Liver (tissue), 10 donors: ENCODE measurements at places on chromosomes 2 and 18. TPM values are rescaled to one million over a fixed set of nuclear protein-coding genes. Genes with fewer than 3 reads are reported as not detected.

The GKN2 gene
- 9.1 TPM for total RNA-seq

The TMEM182 gene
- 12.5 TPM for total RNA-seq

GRCh38 chr2:84537251-84537650 lies 21.0 kb downstream of the DNAH6 start:
- no peaks in the 10 kb centered on the region for H3K4me1 ChIP-seq
- H3K36me3 ChIP-seq, result no peaks in the 10 kb centered on the region
- H3K4me3 ChIP-seq, result no peak overlapping the region
- H3K27me3 ChIP-seq, result no peaks in the 10 kb centered on the region
- DNase-seq, result no peak

DNA sequence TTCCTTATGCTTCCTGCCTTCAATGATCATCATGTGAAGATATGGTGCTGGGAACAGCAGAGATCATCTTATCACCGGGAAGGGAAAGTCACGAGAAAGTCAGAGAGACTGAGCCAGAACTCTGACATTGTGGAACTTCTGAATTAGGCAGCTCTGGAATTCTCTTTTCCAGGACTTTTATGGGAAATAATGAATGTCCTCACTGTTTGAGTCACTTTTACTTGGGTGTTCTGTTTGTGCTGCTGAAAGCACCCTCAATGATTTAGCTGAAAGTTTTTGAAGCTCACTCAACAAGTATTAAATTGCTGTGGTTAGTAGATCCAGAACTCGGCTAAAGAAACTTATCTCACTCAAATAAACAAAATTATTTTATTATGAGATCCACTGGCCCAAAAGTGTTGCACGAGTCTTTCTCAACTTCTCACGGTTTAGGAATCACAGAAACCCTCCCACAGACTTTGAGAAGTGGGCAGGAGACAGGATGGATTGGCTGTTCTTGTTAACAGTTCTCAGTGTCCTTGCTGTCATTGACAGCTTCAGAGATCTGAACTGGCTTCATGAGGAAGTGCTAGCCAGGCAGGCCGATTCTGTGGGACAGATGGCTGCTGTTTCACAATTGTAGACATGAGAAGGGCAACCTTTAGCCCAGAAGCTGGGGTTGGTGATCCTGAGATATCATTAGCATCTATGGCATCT lies 26.4 kb upstream of the ATRAID start:
- DNase-seq, result no peak
- no peaks in the 10 kb centered on the region for H3K36me3 ChIP-seq
- peaks cover 6% of the 10 kb centered on the region for H3K4me1 ChIP-seq
- H3K27ac ChIP-seq, result peak overlapping the region; percentile 96
- no peak overlapping the region for H3K4me3 ChIP-seq
- no peaks in the 10 kb centered on the region for H3K27me3 ChIP-seq

- no peaks in the 10 kb centered on the region for H3K4me1 ChIP-seq
- H3K4me3 ChIP-seq, result no peak overlapping the region
- no peaks in the 10 kb centered on the region for H3K27me3 ChIP-seq
- peaks cover 38% of the 10 kb centered on the region for H3K36me3 ChIP-seq
- DNase-seq, result no peak
- H3K27ac ChIP-seq, result no peak overlapping the region
Observed at GRCh38 chr2:241724975-241725870, 9.2 kb upstream of the D2HGDH start.
